ENCODE measurements at places on chromosomes 6 and 20. TPM values are rescaled to one million over a fixed set of nuclear protein-coding genes. Genes with fewer than 3 reads are reported as not detected.

The DEFB123 gene
- not detected for total RNA-seq

- DNase-seq: no peak
Measured at GRCh38 chr6:145245119-145245518, 490.2 kb downstream of the EPM2A start.

DNA sequence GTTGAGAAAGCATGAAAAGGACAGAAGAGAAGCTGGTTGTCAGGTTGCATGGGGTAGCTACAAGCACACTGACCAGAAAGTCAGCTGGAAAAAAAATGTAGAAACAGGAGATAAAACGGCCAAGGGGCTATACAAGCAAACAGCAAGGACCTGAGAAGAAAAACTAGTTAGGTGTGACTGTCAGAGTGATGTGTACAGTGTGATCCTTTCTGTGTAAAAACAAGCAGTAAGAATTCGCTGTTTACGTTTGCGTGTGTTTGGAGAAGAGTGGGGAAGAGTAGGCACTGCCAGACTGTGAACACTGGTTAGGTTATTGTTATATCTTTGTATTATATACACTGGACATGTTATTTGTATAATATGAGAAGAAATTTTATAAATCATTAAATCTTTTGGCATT, 28.1 kb downstream of the PTPN1 start:
- DNase-seq: no peak

- DNase-seq: no peak
Measured at GRCh38 chr20:23772074-23772473, 21.3 kb upstream of the CST1 start.

The EDN1 gene
- total RNA-seq: 376 TPM

The PGBD1 gene
- total RNA-seq: 9.1 TPM

DNA sequence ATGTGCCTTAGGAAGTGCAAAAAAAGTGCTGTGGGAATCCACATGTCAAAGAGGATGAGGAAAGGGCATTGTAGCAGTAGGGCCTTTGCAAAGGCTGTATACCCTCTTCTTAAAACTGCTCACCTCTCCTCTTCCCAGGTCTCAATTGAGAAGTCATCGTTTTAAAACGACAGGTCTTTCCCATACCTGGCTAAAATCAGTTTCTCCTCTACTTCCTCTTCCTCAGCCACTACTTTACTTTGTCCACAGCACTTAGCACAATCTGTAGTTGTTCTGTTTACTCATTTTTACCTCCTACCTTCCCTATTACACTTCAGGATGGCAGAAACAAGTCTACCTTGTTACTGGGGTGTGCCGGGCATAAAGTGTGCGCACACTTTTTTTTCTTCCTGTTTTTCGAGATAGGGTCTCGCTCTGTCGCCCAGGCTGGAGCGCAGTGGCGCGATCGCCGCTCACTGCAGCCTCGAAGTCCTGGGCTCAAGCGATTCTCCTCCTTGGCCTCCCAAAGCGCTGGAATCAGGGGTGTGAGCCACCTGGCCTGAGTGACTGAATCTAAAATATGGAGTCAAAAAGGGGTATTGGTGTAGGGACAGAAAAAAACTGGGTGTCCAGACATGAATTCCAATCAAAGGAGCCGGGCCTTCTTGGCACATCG, 9.8 kb upstream of the ELOVL5 start:
- no peak for DNase-seq

DNA sequence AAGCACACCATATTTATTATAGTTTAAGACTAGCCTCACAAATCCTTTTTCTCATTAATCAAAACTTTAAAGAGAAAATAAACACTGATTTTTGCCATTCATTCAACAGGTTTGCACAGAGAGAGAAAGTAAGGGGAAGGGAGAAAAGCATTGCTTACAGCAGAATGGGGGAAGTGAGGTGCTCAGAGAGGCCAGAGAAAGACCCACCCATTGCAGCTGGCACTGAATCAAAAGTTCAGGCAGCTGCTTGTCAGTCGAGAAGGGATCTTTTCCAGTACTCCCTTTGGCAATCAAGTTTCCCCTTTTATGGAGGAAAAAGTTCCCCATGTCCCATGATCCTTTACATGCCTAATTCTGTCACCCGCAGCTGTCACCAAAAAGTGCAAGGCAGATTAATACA, 8.0 kb upstream of the CRISP2 start:
- DNase-seq: no peak

Measured in glomerular endothelial cell (primary cell).